ENCODE measurements at places on chromosomes 13 and 19.
A peak's percentile ranks its signal among the peaks of the same experiment; 100 is the strongest.

- DNase-seq, result no peak
Measured at GRCh38 chr13:50244713-50245574, 229.7 kb downstream of the KCNRG start.

GRCh38 chr13:98504029-98504351 lies 72.9 kb downstream of the STK24 start:
- DNase-seq, result no peak

DNA sequence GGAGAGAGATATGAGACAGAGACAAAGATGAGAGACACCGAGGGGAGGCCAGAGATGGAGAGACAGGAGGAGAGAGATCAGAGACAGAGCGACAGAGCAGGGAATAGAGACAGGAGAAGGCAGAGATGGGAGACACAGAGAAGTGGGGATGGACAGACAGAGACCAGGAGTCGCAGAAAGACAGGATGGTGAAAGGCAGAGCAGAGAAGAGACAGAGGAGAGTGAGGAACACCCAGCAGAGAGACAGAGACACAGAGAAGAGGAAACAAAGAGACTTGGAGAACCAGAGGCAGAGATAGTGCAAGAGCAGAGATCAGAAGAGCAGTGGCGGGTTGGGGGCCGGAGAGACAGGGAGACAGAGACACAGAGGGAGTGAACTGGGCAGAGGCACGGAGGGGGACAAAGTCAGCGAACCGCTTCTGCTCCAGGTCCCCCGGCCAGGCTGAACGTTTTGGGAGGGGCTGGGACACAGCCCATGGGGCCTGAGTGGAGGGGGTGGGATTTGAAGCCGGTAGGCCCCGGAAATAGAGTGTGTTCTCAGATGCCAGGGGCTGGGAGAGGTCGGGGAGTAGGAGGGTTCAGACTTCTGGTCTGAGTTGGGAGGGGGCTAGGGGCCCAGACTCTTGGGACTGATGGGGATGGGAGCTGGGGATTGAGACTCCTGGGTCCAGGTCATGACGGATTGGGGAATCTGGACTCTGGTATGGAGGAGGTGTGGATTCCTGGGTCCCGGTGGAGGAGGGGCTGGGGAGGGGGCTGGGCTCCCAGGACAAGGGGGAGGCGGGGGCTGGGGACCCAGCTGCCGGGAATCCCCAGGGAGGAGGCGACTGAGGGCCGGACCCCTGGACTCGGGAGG lies 654 bp downstream of the ZNF579 start:
- DNase-seq, result peak; percentile 24

GRCh38 chr19:14530005-14530348 lies 583 bp downstream of the TECR start:
- DNase-seq, result no peak

GRCh38 chr13:79435561-79435990 lies 29.5 kb upstream of the RBM26 start:
- DNase-seq, result no peak

Data from skin of body (tissue), 3 donors.